Muscle of arm (tissue), 14 donors: ENCODE measurements at places on chromosomes 3 and 15.
A peak's percentile ranks its signal among the peaks of the same experiment; 100 is the strongest.

GRCh38 chr3:145489011-145489410 lies 672.0 kb downstream of the PLOD2 start:
- no peak for DNase-seq

DNA sequence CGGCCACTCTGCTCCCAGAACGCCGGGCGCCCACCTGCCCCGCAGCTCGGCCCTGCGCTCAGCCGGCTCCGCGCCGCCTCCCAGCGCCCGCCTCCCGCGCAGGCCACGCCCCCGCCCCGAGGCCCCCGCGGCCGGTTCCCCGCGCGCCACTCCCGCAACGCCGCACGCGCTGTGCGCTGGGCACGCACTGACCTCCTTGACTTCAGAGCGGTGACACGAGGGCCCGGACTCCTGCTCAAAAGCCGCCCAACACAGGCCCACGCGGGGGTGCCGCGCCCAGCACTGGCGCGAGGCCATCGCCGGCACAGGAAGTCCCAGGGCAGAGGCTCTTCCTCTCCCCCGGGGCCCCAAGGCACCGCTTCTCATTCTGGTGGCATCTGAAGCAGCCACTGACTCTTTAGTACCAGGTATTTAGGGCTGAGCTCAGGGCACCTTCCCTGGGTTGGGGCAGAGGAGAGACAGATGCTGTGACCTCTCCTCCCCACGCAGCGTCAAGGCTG lies 12.4 kb downstream of the TNK2 start:
- peak; percentile 35 for DNase-seq

- DNase-seq = no peak
Observed at GRCh38 chr3:15327941-15328340, 4.4 kb downstream of the SH3BP5 start.

DNA sequence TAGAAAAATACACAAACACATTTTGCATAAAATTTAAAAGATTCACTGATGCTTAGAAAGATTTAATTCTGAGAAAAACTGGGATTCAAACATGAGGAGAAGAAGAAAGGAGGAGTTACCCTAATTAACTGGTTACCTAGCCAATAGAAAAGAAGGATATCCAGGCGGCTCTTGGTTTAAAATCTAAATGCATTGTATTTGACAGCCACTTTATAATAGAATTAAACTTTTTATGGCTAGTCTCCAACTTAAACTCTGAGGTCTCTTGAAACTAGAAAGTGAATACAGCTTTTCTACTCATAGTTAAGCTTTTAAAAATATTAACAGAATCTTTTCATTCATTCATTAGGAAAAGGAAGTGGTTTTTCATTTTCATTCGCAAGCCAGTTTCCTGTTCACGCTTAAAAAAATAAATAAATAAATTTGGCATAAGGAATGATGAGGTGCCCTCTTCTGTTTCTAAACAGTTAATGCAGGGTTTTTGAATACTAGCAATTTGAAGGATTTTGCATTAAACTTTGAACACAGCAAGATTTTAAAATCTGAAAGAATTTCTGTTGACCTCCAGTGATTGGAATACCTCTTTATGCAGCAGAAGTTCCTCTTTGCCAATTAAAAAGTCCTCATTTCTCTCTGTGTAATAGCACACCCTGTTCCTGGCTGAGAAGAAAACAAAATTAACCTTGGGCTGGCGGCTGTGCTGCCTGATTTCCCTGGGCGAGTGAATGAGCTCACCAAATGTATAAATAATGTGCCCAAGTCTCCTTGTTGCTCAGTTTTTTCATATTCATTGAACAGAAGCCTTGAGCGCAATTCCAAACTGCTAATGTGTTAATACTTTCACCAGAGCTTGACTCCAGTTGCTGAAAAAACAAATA lies 105.1 kb downstream of the ZMAT3 start:
- peak; percentile 33 for DNase-seq

GRCh38 chr3:97895216-97895615 lies 73.4 kb downstream of the CRYBG3 start:
- no peak for DNase-seq

DNA sequence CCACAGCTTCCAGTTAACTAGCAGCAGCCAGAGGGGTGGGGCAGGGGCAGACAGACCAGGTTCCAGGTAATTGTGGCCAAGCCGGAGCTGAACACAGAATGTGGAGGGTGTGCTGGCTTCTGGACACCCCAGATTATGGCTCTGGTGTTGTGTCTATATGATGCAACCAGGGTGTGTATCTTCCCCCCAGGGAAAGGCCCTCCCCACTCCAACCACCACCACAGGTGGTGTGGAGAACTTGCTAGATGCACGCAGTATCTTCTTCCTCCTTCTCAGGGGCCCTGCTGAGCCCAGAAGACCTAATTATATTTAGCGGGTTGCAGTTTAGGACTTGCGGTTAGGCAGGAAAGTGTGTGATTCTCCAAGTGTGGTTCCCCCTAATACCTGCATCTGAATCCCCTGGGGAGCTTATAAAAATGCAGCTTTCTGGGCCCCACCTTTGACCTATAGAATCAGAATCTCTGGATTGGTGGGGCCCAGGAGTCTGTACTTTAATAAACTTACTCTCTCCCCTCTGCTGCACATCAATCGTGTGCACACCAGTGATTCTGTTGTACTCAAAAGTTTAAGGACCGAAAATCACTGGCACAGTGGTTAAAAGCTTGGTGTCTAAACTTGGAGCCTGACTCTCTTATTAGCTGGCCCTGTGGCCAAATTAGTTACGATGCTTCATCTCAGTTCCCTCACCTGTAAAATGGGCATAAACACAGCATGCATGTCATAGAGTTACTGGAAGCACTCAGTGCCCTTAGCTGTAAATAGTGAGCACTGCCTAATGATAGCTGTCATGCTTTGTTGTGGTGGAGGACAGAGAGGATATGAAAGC lies 379.1 kb upstream of the PROK2 start:
- DNase-seq = no peak

- no peak for DNase-seq
Observed at GRCh38 chr15:76756381-76756780, 148.8 kb downstream of the SCAPER start.

- no peak for DNase-seq
Observed at GRCh38 chr3:16240229-16241023, 24.3 kb downstream of the DPH3 start.

DNA sequence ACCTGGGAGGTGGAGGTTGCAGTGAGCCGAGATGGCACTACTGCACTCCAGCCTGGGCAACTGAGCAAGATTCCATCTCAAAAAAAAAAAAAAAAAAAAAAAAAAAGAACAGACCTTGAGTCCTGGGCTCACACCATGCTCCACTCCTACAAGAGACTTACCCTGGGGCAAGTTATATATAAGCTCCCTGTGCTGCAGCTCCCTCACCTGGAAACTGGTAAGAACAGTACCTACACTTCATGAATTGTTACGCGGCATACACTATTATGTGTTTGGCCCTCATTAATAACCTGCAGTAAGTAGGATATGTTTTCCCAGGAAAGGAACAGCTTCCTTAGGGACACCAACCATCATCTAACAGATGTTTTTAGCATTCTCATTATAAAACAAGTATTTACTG lies 119.6 kb downstream of the FMN1 start:
- DNase-seq = no peak

DNA sequence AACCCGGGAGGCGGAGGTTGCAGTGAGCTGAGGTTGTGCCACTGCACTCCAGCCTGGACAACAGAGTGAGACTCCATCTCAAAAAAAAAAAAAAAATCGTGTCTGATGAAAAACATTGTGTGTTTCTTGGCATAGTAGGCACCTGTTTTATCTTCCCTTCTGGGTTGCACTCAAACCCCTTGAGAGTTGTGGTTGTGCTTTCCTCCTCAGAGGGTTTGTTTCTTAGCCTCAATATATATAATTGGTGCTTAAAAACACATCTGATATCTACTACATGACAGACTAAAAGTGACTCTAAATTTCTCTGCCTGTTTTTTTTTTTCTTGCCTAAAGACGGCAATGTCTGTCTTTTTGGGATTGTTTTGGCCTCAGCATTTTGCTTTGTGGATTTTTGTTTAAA lies 7.6 kb downstream of the NR1D2 start:
- DNase-seq = no peak

GRCh38 chr3:18890449-18890848 lies 257.9 kb upstream of the KCNH8 start:
- DNase-seq = no peak

DNA sequence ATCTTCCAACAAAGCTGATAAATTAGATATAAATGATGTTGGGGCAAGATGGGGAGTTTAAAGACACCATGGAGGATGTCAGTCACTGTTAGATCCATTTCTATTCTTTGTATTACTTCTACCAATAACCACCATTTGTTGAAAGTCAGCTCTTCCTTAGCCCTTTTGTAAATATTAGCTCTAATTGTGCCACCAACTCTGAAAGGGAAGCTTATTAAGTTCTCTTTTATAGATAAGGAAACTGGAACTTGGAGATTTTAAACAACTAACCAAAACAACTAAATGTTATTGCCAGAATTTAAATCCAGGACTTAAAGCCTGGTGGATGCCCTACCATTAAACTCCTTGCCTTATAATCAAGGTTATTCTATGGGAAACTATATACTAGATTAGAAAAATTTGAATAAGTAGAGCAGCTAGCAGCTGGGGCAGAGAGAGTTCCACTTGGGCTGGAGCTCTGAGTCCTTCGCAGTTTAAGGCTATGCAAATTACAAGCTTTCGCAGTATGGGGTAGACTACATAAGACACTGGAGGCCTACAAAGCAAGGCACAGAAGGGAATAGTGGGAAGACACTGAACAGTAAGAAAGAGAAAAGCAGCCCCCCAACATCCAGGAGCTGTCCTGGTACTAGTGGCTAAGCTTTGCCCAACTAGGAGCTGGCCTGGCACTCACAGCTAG lies 52.6 kb downstream of the TM4SF18 start:
- no peak for DNase-seq
